SHP77 (cell line): ENCODE measurements at places on chromosomes 5 and 9.

DNA sequence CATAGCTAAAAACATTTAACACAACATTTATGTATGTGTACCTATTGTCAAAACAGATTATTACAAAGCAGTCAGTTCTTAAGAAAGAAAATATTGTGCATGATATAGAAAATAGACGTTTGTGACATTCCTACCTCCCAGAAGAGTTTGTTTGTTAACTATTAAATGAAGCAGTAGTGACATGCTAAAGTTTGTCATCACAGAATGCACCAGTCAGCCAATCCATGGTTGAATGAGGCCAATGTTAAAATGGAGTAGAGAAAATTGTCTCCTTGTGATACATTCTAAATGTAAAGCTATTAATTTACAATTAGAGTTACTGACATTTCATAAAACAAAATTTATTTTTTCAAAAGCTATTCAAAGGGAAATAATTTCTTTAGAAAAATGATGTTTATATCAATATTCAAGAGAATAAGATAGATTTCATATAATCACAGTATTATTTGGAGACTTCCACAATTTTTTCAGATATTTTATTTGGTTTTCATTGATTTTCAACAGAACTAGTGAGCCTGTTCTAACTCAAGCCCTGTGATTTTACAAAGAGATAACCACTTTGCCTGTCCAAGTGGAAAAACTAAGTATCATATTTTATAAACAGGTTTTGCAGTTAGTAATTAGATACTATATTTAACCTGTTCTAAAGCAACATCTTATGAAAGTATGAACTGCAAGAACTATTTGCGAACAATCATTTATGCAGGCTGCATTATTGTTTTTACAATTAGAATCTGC, 176.8 kb downstream of the ISL1 start:
- no peak for DNase-seq

- no peak for DNase-seq
Observed at GRCh38 chr5:59089767-59090166, 506.9 kb downstream of the RAB3C start.

DNA sequence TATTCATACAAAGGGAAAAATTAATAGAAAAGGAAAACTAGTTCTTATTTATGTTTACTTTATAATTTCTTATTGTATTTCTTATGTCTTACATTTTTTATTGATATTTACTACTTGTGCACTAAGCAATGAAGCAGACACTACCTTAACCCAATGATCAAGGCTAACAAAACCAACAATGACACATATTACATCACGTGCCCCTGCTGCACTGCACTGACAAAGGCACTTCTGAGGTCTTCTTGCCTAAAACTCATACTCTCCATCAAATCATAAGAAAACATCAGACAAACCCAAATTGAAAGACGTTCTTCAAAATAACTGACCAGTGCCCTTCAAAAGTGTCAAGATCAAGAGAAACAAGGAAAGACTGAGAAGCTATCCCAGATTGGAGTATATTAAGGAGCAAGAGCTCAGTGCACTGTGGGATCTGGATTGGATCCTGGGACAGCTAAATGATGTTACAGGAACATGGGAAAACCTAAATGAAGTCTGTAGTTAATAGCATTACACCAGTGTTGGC, 230.9 kb downstream of the AUH start:
- DNase-seq = no peak

- DNase-seq = no peak
Observed at GRCh38 chr5:6941631-6942030, 228.4 kb downstream of the TENT4A start.

DNA sequence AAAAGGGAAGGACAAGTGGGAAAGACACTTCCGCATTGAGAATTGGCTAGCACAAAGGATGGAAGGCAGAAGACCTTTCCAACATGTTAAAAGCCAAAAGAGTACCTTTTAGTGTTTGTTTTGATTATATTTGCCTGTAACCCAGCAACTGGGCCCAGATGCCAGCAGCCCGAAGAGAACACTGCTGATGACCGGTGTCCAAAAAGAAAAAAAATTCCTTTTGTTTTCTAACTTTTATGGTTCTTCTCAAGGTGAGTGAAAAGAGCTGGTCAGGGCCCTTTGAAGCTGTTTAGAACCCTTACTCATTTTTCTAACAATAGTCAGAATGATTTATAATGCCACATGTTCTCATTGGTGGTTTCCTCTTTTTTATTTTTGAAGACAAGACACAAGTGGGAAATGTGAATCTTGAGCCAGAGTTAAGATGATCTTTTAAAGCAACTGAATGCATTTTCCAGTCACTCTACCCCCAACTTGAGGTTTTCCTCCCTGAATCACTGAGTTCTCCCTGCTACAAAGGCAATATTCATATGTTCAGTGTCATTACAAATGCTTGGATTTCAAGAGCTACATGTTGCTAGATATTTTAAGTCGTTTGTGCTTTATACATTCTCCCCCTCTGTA, 32.3 kb upstream of the ZNF462 start:
- no peak for DNase-seq

DNA sequence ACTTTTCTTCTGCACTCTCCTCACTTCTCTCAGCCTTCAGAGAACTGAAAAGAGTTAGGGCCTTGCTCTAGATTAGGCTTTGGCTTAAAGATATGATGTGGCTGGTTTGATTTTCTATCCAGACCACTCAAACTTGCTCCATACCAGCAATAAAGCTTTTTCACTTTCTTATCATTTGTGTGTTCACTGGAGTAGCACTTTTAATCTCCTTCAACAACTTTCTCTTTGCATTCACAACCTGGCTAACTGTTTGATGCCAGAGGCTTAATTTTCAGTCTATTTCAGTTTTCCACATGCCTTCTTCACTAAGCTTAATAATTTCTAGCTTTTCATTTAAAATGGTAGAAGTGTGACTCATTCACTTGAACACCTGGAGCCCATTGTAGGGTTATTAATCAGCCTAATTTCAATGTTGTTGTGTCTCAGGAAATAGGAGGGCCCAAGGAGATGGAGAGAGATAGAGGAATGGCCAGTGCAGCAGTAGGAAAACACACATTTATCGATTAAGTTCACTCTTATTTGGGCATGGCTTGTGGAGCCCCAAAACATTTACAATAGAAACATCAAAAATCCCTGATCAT, 5.9 kb downstream of the ATPSCKMT start:
- no peak for DNase-seq

DNA sequence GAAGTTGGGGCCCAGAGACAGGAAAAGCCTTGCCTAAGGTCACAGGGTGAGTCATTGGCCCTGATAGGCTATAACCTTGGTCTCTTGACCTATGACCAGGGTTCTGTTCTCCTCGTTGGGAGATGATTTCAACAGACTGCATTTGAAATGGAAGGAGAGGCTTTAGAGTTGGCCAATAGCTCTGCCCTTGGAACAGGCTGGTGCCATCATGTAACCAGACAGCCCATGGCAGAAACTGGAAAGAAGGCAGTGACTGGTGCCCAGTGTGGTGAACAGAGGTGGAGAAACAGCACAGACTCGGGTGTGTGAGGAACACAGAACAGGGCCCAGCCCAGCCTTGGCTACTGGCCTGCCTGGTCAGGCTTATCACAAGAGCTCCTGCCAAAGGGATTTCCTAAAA, 109.8 kb upstream of the SLC25A48 start:
- no peak for DNase-seq

GRCh38 chr9:20997503-20998076, 33.9 kb downstream of the HACD4 start:
- DNase-seq = no peak

DNA sequence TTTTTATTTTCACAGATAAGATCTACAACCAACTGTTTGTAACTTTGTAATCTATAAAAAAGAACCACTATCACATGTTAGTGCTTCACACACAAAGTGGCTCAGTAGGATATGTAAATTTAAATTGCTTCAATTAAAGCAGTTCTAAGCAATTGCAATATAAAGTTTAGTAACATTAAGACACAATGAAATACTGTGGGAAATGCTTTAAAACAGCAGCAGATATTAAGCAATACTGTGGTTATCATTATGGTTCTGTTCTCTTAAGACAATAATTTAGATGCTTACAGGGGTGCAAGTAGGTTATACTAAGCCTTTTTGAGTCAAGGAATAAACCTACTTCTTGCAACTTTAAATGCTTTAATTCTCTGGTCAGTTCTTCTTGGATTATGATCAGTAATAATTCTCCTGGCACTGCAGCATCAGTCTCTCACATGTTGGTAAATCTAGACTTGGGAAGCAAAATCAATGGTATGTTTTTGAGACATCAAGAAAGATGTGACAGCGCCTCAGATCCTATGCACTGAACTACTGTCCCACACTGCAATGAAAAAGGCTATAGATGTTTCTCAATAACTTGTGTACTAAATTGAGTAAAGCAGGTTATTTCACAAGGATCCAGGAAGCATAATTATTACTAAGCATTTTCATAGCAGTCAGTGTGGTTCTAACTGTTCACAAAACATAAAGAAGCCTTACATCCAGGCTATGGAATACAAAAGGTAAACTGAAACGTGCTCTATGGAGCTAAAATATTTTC, 338.7 kb upstream of the PDE4D start:
- DNase-seq = no peak

GRCh38 chr5:5678909-5679308, 256.4 kb downstream of the ICE1 start:
- no peak for DNase-seq

GRCh38 chr9:131584858-131585257, 39.5 kb downstream of the PRRT1B start:
- no peak for DNase-seq

- DNase-seq = no peak
Observed at GRCh38 chr5:176365351-176366231, at the start of gene ARL10. Gene ARL10 (plus strand): TSS chr5:176365487. CDS start chr5:176365564, 77 bp downstream.

DNA sequence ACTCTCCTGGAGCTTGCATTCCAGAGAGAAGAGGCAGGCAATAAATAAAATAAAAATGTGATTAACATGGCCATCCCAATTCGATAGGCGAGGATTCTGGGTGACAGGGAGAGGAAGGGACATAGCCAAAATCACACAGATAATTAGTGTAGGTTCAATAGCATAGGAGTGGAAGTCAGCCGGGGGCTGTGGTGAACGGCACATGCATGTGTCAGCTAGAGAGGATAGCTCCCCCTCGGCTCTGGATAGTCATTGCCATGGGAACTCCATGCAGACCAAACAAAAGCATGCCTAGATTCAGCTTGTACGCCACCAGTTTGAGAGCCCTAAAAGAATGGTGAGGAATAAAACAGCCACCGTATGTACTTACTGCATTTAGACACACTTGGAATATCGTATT, 223.5 kb downstream of the GRIA1 start:
- DNase-seq = no peak

DNA sequence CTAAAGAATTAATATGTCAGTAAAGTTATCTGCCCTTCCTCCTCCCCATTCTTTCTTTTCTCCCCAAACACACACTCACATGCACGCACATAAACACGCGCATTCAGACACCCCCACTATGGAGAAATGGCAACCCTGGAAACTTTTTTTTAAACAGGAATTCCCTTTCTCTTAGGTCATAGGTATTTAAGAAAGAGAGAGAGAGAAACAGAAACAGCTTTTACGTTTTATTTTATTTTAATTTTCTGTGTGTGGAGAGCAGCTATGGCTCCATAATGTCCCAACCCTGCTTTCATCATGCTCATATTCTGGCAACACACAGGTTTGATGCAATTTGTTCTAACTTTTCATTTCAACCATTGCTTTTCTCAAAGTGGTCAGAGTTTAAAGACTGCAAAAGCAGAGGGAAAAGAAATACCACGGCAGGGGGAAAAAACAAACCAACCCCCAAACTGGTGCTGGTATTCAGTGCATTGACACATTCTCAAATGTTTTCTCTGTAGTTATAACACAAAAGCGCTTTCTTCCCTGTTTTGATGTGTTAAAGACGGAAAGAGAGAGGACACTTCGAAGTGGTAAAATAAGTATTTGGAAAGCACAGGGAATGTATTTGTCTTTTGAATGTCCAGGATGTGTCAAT, 126.0 kb upstream of the TMEM161B start:
- DNase-seq = no peak

GRCh38 chr9:99753436-99753835, 68.2 kb upstream of the NR4A3 start:
- no peak for DNase-seq

- DNase-seq = no peak
Observed at GRCh38 chr5:167570431-167570830, 721.0 kb upstream of the WWC1 start.

DNA sequence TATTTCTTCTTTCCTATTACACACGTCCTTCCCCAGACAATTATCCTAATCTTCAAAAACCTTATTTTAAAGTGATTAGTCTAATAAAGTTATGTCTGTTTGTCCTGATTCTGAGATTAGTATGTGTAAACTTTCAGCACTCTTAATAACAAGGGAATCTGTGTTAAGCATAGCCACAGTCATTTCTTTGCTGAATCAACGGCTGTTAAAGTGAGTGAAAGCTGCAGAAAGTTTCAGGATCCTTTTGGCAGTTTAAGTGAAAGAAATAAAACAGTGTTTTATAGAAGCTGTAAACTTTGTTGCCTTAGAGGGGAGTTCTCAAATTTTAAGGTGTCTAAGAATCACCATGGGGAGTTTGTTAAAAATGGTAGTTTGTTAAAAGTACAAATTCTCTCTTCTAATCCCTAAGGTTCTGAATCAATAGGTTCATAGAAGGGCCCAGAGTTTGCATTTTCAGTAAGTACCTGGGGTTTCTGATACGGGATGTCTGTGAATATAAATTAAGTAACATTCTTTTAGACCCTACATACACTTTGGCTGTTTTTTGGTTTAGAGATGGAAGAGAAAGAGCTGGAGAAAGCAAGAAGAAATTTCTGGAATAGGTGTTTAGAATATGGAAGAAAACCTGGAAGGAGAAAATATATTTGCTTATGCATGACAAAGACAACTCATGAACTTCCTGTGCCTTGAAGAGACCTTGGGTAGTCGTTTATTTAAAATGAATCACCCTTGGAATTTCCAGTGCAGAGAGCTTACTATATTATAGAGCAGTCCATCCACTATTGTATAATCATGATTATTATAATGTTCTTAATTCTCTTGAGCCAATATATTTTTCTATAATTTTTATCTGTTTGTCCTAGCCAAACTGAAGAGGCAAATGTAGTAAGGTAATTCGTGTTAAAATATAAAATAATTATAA, 45.7 kb downstream of the SCAMP1 start:
- no peak for DNase-seq

GRCh38 chr5:27511061-27511460, 472.7 kb upstream of the CDH9 start:
- no peak for DNase-seq

- DNase-seq = no peak
Observed at GRCh38 chr5:82873452-82873851, 203.7 kb downstream of the TMEM167A start.

DNA sequence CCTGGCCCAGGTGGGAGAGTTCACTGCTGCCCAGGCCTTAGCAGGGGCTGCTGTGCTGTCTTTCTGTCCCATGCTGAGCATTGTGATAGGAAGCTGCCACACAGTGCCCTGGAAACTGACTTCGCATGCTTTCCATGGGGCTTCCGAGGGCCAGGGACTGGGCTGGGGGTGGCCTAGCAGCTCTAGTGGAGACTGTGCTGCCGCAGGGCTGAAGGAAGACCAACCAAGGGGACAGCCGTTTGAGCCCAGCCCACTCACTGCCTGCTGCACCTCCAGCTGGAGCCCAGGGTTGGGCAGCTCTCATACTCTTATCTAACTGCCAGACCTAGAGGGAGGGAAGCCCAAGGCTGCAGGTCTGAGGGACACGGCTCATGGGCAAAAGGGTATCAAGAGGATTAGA, 79.2 kb downstream of the RGS3 start:
- no peak for DNase-seq
